ENCODE measurements at places on chromosomes 1 and 21.

DNA sequence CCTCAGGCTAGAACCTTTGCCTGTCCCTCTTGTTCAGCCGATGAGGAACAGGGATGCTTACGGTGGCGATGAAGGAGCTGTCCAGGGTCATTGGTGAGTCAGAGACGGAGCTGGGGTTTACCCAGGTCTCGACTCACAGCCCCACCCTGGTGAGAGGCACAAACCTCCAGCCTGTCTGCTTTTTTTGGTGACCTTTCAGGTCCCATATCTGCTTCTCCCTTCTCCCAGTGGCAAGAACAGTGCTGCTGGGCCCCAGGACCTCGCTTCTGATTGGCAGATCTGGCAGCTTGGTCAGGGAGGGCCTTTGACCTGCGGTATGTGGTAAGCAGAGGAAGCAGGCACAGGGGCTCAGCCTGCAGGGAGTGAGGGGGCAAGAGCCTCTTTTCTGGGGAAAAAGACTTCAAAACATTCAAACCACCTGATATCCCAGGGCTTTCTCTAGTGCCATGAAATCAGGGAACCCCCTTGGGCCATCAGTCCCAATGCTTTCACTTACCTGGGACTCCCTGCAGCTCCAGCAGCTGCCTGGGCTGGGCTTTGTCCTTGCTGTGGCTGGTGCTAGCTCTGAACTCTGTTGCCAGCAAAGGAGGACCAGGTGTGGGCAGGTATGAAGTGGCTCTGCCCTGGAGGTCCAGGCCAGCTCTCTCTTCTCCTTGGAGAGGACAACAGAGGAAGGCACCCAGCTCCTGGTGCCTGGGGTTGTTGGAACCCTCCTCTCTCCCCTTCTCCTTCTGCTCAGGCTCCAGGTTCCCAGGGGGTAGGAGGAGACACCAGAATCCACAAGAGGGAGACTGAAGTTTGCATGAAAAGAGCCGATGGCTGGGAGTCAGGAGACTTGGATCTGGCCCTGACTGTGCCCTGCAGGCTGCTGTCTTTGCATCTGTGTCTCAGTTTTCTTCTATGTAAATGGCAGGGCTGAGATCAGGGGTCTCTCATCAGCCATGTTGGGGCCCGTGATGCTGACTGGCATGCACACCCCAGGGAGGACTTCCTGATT is 41.4 kb downstream of the TRIM62 start:
- DNase-seq, result no peak

GRCh38 chr1:145917595-145917994 is 922 bp downstream of the PEX11B start:
- no peak for DNase-seq

DNA sequence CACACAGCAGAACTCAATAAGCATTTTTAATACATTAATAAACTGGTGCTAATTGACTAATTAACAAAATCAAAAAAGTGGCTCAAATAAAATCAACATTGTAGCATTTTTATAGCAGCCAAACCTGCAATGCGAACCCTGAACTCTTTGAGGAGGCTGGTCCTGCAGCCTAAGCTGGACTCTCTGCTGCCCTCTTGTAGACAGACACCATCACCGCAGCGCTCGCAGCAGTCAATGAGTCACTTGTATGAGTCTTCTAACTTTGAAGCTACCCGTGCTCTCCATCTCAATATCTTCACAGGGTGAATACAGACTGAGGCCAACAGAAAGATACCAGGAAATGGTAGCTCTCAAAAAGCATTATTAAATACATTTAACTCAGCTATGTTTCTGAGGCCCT is 9.7 kb upstream of the KRTAP7-1 start:
- no peak for DNase-seq

DNA sequence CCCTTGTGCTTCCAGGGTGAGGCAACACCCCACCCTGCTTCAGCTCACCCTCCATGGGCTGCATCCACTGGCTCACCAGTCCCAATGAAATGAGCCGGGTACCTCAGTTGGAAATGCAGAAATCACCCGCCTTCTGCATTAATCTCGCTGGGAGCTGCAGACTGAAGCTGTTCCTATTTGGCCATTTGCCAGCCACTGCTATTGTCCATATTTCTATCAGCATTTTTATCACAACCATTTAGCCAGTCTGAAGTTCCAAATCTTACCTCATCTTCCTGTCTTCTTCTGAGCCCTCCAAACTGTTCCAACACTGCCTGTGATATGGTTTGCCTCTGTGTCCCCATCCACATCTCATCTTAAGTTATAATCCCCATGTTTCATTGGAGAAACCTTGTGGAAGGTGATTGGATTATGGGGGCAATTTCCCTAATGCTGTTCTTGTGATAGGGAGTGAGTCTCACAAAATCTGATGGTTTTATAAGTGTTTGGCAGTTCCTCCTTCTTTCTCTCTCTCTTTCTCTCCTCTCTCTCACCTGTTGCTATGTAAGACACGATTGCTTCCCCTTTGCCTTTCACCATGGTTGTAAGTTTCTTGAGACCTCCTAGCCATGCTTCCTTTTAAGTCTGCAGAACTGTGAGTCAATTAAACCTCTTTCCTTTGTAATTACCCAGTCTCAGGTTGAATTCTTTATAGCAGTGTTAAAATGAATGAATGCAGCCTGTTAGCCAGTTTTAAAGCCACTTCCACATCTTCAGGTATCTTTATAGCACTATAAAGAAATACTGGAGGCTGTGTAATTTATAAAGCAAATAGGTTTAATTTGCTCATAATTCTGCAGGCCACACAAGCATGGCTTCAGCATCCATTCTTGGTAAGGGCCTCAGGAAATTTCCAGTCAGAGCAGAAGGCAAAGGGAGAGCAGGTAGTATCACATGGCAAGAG is 203.5 kb downstream of the FCRL5 start:
- DNase-seq, result no peak

DNA sequence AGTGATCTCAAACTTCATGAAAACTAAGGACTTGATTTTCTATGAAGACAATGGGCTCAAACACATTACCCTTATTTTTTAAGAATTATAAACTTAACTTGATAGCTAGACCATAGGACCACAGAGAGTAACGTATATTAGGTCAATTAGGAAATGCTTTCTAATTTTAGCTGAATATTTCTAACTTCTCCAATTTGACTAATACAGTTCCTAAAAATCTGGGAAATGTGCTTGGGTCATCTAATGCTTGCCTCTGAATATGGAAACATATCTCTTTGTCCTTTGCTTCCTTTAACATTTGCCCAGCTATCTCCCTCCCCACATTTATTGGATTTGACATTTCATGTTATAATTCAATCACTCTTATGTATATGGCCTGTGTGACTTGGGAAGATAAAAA is 141.4 kb downstream of the LHX8 start:
- DNase-seq, result no peak

DNA sequence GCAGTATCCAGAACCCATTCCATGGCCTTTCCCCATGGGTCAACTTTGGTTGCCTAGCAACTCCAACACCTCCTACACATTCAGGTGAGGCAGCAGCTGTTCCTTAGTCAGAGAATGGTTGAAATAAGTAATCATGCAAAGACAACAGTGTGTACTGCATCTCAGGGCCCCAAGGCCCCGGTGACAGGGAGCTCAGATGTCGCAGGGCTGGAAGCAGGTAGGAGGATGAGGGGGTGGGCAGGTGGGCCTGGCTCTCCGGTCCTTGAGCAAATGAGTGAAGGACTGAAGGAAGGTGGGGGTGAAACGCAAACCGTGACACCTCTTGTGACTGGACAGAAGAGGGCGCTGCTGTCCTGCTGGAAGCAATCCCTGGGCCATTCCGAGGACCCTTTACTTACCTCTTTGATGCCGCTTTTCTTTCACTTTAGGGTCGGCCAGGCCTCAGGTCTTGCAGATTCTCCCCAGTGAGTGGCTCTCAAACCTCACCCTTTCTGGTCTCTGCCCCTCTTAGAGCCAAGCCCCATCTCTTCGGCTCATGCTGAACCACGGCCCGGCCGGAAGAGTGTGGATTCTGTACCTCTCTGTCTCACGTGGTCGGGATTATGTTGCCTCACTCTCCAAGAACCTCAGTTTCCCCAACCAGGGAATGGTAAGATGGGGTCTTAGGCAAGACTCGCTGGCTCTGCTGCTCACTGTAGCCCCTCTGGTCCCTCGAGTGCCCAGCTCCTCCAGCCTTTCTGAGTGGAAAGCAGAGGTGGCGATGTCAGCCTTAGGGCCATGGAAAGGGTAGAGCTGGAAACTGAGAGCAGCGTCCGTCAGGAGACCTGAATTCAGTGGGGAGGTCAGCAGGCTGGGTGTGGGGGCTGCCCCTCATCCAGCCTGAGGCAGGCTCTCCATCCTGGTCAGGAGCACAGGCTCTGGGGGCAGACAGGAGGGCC is 5.6 kb upstream of the KCNA10 start:
- DNase-seq, result no peak

GRCh38 chr21:46254208-46254975 is 25.8 kb upstream of the LSS start:
- DNase-seq, result no peak

DNA sequence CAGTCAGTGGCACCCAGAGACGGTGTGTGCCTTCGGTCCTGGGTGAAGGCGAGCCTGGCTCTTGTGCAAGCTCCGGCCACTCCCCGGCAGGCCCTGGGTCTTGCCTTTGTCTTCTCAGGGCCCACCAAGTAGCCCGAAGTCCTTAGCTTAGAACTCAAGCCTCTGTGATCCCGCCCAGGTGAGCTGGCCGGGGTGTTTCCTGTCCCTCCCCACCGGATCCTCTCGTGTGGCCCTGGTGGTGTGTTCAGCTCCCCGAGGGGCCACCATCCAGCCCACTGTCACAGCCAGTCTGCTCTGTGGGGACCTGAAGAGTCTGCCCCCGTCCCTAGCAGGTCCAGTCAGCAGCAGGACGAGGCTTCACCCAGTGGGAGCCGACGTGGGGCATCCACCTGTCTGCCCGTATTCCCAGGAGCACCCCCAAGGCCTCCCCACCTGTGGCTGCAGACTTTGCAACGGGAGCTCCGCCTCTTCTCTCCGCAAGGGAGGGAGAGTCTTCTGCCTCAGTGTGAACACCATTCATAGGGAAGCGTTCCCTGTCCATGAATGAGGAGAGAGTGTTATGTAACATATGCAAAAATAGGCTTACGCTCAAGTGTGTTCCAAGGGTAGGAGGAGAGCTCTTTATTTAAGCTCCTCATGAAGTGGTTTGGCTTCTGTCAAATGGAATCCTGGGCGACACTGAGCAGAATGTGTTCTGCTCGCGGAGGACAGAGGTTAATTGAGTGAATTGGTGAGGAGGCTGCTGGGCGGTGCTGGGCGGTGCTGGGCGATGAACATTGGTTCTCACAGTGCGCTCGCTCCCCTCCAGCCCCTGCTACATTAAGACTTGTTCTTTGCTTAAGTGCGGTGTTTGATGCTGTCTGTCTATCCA is 108.9 kb downstream of the CRYAA start:
- DNase-seq, result peak; percentile 62

DNA sequence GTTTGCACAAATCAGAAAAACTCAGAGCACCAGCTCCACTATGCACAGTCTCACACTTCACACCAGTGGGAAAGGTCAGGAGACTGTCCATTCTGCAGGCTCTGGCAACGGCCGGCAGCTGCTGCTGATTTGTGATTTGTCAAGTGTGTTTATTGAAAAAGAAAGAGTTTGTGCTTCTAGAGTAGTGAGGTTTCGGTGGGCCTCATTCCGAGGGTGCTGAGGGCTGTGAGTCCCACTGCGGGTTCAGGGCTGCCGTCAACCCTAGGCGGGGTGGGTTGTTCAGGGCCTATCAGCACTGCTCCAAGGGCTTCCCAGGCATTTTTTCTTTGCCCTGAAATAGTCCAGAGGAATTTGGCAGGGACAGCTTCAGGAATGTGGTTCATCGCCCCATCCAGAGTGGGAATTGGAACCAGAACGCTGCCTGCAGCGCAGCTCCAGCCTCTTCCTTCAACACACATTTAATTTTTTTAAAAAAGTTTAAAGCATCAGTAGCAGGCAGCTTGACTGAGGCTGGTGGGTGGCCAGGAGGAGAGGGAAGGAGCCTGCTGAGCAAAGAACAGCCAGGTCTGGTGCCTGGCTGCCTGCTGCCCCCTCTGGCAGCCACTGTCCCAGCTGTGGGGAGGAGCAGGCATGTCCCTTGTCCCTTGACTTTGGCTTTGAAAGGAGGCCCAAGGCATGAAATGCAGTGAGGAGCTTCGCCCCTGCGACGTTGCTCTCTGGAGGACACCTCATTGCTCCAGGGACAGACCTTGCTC is 19.7 kb downstream of the STUM start:
- DNase-seq, result peak; percentile 49

GRCh38 chr1:246691622-246692495 is 32.4 kb upstream of the SCCPDH start:
- no peak for DNase-seq

DNA sequence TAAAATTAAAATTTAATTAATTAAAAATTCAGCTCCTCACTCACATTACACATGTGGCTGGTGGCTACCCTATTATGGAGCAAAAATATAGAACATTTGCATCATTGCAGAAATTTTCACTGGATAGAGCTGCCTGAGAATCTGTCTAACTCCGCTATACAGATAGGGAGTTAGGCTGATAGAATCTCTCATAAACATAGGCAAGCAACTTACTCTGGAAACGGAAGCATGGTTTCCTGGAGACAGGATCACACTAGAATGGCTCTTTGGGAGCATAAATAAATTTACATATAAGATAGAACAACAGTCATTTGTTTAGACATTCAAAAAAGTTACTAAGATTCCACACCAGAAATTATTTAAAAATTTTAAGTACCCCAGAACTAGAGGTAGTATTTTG is 12.2 kb upstream of the LAMC2 start:
- DNase-seq, result no peak

DNA sequence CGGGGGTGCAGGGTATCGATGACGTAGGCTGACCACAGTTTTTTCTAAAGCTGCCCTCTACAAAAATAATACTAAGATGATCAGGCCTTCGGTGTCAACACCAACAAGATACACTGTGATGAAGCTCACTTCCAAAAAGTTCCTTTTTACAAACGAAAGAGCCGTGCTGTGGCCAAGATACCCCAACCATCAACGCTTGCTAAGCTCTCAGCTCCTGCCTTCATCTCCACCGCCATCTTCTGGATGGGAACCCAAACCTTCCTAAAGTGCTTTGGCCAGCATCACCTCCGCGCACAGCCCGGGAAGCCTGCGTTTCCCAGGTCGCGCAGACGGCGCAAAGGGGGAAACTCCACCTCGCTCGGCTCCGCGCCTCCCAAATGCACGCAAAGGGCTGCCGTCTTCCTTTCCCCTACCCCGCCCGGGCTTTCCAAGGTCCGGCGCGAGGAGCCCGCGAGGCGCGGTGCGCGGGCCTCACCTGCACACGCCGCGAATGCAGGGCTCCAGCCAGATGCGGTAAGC is 541 bp downstream of the USP48 start:
- no peak for DNase-seq

- DNase-seq, result no peak
Observed at GRCh38 chr1:21621761-21622436, 47.3 kb downstream of the RAP1GAP start.

DNA sequence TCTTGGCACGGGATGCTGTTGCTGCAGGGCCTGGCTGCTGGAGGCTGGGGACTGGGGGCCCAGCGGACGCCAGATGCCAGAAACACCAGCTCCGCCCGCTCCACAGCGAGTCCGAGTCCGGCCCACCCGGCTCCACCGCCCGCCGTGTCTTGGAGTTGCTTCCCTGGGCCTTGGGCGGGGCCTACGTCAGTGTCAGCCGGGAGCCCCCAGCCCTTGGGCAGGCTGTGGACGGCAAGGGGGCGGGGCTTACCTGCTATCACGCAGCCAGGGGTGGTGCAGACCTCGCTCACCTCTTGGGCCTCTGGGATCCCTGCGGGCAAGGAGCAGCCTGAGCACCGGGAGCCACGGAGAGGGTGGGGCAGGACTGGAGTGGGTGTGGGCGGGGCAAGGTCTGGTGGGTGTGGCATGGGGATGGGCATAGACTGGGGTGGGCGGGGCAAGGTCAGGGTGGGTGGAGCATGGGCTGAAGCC is 21.8 kb downstream of the MMEL1 start:
- peak; percentile 32 for DNase-seq

- DNase-seq, result peak; percentile 94
Observed at GRCh38 chr1:156291226-156292061, 4.0 kb downstream of the GLMP start.

All from left ventricle myocardium superior (tissue), 1 donor.